ENCODE measurements at places on chromosomes 5 and 9. TPM values are rescaled to one million over a fixed set of nuclear protein-coding genes. Genes with fewer than 3 reads are reported as not detected.
A peak's percentile ranks its signal among the peaks of the same experiment; 100 is the strongest.

SNAPC4 gene
- 12.3 TPM for total RNA-seq

SEMA5A gene
- 44.9 TPM for total RNA-seq

DPH7 gene
- 28.0 TPM for total RNA-seq

ANKRD31 gene
- 0.25 TPM for total RNA-seq

JAKMIP2 gene
- 2.9 TPM for total RNA-seq

HTR4 gene
- total RNA-seq: 0.17 TPM

ENC1 gene
- 31.5 TPM for total RNA-seq

DOCK8 gene
- 24.5 TPM for total RNA-seq

MAMDC2 gene
- total RNA-seq: 6.5 TPM

C5orf63 gene
- 5.6 TPM for total RNA-seq

PDE4D gene
- total RNA-seq: 74.4 TPM

ELL2 gene
- total RNA-seq: 67.5 TPM

MAPKAP1 gene
- total RNA-seq: 83.3 TPM

HEMGN gene
- total RNA-seq: 21.6 TPM

POLR3G gene
- total RNA-seq: 1.1 TPM

DNA sequence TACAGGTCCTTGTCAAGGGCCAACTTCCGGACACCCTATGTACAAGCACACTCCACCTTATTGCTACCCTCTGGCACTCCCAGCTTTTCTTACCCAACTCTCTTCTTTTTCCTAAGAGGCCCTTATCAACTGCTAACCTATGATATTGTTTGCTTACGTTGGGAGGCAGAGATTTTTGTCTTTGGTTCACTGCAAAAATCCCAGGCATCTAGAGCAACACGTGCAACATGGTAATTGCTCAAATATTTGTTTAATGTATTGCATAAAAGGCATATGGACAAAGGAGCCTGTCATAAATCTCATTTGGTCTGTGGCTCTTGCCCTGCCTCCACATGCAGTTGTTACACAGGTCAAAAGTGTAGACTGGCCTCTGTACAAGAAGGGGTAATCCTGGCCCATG, 35.8 kb upstream of the ATP10B start:
- H3K4me3 ChIP-seq: no peak overlapping the region
- H3K36me3 ChIP-seq: no peaks in the 10 kb centered on the region
- DNase-seq: peak; percentile 16

DNA sequence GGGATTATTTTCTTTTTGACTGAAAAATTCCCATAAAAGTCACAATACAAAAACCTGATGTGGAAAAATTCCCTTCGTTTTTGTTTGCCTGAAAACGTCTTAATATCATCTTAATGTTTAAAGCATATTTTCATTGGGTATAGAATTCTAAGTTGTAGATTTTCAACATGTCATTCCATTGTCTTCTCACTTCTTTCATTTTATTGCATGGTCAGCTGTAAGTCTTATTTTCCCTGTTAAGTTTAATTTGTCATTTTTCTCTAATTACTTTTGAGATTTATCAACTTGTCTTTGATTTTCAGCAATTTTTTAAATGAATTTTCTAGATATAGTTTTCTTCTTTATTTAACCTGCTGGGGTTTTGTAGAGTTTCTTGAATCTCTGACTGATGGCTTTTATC, 131.7 kb downstream of the FBXO38 start:
- H3K36me3 ChIP-seq: no peaks in the 10 kb centered on the region
- no peak for DNase-seq
- H3K27me3 ChIP-seq: no peaks in the 10 kb centered on the region
- no peak overlapping the region for H3K4me3 ChIP-seq

- no peaks in the 10 kb centered on the region for H3K36me3 ChIP-seq
- DNase-seq: peak; percentile 61
- no peak overlapping the region for H3K4me3 ChIP-seq
- peak overlapping the region; percentile 86 for H3K27ac ChIP-seq
- no peaks in the 10 kb centered on the region for H3K27me3 ChIP-seq
These were observed 68.8 kb downstream of the ZNF608 start for GRCh38 chr5:124677374-124678351.

GRCh38 chr5:115842089-115842935, 577 bp downstream of the AP3S1 start:
- peak; percentile 63 for DNase-seq
- H3K4me1 ChIP-seq: peaks cover 13% of the 10 kb centered on the region
- peak overlapping the region; percentile 94 for H3K27ac ChIP-seq
- no peaks in the 10 kb centered on the region for H3K27me3 ChIP-seq

- H3K36me3 ChIP-seq: no peaks in the 10 kb centered on the region
- H3K4me3 ChIP-seq: no peak overlapping the region
- no peak overlapping the region for H3K27ac ChIP-seq
These were observed 30.0 kb downstream of the PLPP7 start for GRCh38 chr9:131319486-131319885.

DNA sequence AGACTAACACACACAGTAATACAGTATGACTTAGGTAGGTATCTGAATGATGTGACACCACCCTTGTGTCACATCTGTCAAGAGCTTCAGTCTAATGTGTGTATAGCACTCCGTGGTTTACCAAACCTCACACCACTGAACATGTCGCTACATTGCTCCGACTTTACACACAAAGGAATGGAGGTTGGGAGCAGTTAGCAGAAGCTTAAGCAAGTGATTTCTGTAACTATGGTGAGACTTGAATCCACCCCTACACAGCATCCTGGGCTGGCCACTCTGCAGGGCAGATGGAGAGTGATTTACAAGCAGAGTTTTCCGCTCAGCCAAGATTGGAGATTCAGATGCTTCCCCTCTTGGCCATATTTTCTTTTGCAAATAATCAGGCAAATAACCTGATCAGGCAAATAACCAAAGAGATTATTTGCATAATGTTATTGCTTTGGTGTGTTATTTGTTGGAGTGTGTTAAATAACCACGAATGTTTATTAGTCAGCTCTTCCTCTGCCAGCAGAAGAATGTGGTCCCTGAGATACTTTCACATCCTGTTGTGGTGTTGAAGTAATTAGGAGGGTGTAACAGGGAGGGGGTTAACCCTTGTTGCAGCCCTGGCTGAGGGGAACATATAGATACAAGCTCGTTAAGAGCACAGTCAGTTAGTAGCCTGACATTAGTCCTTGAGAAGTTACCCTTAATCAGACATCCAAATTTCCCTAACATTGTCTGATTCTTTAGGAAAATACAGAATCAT, 92.8 kb downstream of the SNX18 start:
- H3K4me3 ChIP-seq: no peak overlapping the region
- no peak overlapping the region for H3K27ac ChIP-seq
- H3K36me3 ChIP-seq: no peaks in the 10 kb centered on the region
- peaks cover 3% of the 10 kb centered on the region for H3K4me1 ChIP-seq
- DNase-seq: no peak

DNA sequence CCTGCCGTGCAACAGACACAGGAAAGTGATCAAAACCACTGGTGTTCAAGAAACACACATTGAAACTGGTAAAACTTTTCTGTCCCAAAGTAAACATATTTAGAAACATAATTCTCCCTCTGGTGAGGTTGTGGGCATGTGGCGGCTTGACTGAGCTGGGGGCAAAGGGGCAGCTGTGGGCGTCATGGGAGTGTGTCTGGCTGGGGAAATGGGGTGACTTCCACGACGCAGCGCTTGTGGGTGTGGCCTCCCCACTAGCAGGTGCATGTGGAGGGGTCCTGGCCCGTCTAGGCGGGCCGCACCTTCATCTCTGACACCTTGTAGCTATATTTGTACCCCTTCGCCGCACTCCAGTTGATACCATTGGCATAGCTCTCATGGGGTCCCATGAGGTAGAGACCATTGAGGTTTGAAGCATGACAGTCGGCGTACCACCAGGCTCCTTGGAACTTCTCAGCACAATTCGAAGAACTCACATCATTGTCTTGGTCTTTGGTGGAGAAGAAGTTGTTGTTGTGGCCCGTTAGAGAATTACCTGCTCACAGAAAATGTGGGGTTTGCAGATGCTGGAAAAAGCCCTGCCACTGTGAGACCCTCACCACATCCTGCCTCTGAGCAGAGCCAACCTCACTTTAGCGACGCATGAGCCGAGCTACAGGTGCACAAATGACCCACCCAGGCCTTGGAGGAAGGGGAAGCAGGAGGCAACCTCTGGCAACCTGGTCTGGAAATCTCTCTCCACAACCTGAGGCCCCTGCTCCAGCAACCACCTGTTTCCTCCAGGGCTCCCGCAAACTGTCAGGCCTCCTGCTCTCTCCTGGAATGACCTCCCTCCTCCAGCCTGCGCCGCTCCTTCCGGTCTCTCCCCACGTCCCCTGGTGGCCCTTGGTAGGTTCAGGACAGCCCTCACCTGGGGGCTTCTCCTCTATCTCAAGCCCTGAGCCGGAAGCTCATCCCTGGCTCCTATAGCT, 7.9 kb downstream of the FCN1 start:
- H3K36me3 ChIP-seq: no peaks in the 10 kb centered on the region
- H3K27ac ChIP-seq: no peak overlapping the region
- H3K4me1 ChIP-seq: no peaks in the 10 kb centered on the region

GRCh38 chr9:85009251-85009650, 339.7 kb downstream of the NTRK2 start:
- H3K27ac ChIP-seq: no peak overlapping the region
- H3K27me3 ChIP-seq: no peaks in the 10 kb centered on the region
- DNase-seq: no peak
- H3K4me3 ChIP-seq: no peak overlapping the region

DNA sequence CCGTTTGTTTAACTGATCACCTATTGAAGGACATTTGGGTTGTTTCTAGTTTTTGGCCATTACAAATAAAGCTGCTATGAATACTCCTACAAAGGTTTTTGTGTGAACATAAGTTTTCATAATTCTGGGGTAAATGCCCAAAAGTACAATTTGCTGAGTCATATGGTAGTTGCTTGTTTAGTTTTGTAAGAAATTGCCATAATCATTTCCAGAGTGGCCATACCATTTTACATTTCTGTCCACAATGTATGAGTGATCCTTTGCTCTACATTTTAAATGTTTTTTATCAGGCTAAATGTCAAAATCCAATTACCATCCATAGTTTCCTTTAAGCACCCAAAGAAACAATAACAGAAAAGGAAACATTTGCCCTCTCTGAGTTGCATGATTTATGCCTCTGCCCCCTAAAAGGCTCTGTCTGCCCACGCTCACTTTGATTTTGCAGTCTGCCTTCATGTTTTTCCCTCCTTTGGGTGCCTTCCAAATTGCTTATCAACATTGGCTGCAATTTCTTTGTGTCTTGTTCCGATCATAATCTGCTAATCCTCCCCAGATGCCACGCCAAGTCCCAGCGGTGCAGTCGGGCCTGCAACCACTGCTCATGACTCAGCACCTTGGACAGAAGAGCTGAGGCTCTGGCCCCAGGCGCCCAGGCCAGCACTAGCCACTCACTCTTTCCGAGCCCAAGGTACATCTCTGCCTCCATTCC, 339.2 kb downstream of the PIK3R1 start:
- H3K36me3 ChIP-seq: no peaks in the 10 kb centered on the region
- DNase-seq: peak; percentile 43
- H3K27me3 ChIP-seq: no peaks in the 10 kb centered on the region
- no peak overlapping the region for H3K4me3 ChIP-seq
- H3K4me1 ChIP-seq: no peaks in the 10 kb centered on the region

DNA sequence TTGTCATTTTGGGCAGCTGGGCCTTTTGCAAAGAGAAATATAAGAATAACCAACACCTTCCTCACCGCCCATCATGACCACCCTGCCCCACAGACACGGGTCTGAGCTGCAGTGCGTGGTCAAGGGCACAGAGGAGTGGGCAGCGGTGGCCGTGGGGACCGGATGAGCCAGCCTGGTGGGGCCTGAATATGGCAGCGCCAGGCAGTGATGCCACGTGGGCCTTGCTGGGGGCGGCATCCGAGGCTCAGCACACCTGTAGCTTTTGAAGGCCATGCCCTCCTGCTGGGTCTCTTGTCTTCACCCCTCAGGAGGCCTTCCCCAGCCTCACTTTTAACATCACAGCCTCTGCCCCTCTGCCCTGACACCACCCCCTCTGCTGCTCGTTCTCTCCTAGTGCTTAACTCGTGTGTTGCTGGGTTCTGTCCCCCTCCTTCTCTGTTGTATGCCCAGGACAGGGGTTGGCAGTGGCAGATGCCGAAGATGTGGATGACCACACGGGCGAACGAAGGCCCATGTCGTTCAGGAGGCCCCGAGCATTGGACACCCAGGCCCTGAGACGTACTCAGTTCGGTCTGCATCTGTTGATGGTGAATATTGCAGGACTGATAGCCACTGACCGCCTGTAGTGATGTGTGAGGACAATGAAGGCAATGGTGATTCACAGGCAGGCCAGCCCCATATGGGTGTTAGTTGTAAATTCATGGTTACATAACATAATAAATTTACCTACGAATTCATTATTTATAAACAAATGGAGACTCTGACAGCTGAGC, 46.0 kb downstream of the AHRR start:
- no peak for DNase-seq
- H3K4me3 ChIP-seq: no peak overlapping the region
- no peaks in the 10 kb centered on the region for H3K4me1 ChIP-seq
- no peak overlapping the region for H3K27ac ChIP-seq
- H3K36me3 ChIP-seq: no peaks in the 10 kb centered on the region

- no peaks in the 10 kb centered on the region for H3K27me3 ChIP-seq
- H3K4me1 ChIP-seq: no peaks in the 10 kb centered on the region
- H3K4me3 ChIP-seq: no peak overlapping the region
- no peaks in the 10 kb centered on the region for H3K36me3 ChIP-seq
These were observed 20.6 kb upstream of the PTGES start for GRCh38 chr9:129773262-129774048.

GRCh38 chr5:97225222-97225621, 42.2 kb upstream of the RIOK2 start:
- no peaks in the 10 kb centered on the region for H3K4me1 ChIP-seq
- no peak for DNase-seq
- H3K36me3 ChIP-seq: no peaks in the 10 kb centered on the region
- H3K27ac ChIP-seq: no peak overlapping the region

DNA sequence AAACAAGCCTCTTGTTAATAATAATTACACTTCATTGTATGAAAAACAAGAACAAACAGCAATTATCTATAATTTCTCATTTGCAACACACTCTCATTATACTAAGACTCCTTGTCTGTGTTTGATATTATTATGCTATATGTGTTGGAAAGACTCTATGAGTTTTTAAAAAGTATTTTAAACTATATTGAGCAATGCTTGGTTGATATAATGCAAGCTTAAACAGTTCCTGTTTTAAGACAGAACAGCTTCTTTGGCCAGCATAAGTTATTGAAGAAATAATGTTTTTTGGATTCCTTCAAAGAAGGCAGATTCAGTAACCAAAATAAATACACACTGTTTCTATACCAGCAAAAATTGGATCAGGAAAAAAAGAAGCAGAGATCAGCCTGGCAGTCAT, 871.4 kb downstream of the MAT2B start:
- H3K4me1 ChIP-seq: peaks cover 3% of the 10 kb centered on the region
- H3K4me3 ChIP-seq: no peak overlapping the region
- no peaks in the 10 kb centered on the region for H3K27me3 ChIP-seq
- no peaks in the 10 kb centered on the region for H3K36me3 ChIP-seq
- no peak overlapping the region for H3K27ac ChIP-seq
- DNase-seq: no peak

GRCh38 chr5:956941-957747, 51.5 kb upstream of the NKD2 start:
- H3K27me3 ChIP-seq: no peaks in the 10 kb centered on the region
- no peaks in the 10 kb centered on the region for H3K36me3 ChIP-seq
- H3K4me3 ChIP-seq: no peak overlapping the region
- peaks cover 29% of the 10 kb centered on the region for H3K4me1 ChIP-seq
